Panc1 (cell line): ENCODE measurements at places on chromosomes 7 and 10.

GRCh38 chr7:29239638-29240037, 45.1 kb downstream of the CHN2 start:
- DNase-seq: no peak

- no peak for DNase-seq
Observed at GRCh38 chr10:22672319-22673090, 41.9 kb downstream of the PIP4K2A start.

DNA sequence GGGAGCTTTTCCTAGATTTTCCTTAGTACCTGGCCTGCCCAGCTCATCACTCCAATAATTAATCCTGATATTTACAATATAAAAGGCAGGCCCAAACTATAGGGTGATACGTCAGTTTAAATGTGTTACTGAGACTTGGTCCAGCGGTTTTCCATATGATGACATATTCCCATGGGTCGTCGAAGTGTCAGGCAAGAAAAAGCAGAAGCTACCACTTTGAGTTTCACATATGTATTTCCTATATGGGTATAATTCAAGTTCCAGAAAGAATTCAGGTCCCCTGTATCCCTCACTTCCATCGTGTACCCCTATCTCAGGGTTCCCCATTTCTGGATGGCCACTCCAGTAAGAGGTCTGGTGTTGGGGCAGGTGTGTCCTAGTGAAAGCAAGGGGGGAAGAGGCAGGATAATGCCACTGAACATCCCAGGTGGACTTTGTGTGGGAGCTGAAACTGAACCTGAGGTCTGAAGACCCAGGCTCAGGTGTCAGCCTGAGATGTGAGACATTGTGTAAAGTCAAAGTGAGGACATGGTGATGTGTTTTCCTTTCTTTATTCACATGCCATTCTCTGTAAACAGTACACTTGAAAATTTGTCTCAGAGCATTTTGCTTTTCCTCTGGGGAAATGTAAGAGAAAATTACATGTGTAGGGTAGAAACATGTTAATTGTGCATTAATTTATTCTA, 167.8 kb downstream of the PLXDC2 start:
- no peak for DNase-seq

DNA sequence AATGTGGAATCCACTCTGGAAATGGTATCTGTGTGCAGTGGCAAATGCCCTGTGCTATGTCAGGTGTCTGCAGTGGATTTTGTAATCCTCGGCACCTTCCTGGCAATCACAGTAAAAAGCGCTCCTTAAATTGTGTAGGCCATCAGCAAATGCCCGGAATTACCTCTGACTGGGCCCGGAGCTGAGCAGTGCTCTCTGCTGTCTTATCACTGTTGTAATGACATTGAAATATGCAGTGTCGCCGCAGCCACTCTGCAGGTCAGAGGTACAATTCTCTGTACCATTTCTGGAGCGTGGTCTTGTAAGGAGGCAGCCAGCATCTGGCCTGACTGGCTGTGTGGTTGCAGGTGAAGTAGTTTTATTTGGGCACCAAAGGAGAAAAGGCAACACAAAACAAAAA, 416.4 kb upstream of the MKI67 start:
- DNase-seq: no peak

GRCh38 chr10:30818854-30819253, 189.3 kb upstream of the LYZL2 start:
- DNase-seq: no peak

- DNase-seq: no peak
Observed at GRCh38 chr7:6375348-6376101, 72.2 kb downstream of the DAGLB start.

GRCh38 chr7:158446281-158446680, 141.3 kb downstream of the PTPRN2 start:
- no peak for DNase-seq

- no peak for DNase-seq
Observed at GRCh38 chr10:111430070-111430469, 353.2 kb downstream of the ADRA2A start.

DNA sequence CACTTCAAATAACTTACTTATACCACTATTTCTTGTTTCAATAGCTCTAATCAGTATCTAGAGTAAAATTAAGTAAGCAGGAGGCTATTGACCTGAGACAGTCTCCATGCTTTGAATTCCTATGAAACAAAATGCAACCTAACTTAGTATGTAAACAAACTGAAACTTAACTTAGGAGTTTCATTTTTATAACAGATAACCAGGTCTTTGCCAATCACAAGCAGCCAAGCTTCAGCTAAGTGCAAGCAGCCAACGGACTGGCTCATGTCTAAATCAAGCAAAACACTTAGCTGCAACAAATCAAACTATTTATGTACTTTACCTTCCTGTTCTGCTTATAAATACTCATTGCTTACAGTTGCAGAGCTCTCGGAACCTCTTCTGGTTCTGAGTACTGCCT, 4.4 kb upstream of the GSTK1 start:
- DNase-seq: no peak

GRCh38 chr7:29343399-29343798, 148.8 kb downstream of the CHN2 start:
- no peak for DNase-seq

DNA sequence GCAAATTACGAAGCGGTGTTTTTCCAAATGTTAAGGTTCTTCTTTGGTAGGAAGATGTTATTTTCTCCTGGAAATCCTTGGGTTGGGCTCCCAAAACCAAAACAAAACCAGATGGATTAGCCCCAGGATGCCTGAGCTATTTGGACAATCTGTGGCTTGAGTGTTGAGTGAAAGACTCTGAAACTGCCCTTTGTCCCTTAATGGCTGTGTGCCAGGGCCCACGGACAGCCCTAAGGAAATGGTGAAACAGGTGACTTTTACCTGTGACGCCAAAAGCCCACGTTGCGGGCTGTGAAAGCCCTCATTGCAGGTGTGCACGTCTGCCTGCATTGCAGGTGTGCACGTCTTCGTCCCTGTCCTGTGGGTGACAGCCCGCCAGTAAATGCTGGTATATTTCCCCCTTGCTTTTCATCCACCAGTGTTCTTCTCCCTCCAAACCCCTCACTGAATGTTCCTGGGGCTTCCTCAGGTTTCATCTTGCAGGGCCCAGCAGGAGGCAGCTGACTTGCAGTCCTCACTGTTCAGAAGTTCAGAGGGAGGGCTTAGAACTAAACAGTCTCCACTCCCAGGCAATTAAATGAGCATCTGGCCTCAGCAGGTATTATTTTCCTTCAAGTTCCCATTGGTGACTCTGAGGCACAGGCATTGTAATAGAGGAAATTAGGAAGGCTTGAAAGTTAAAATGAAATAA, 10.7 kb downstream of the PFKP start:
- DNase-seq: no peak

- no peak for DNase-seq
Observed at GRCh38 chr10:131075218-131075770, 236.2 kb downstream of the TCERG1L start.

DNA sequence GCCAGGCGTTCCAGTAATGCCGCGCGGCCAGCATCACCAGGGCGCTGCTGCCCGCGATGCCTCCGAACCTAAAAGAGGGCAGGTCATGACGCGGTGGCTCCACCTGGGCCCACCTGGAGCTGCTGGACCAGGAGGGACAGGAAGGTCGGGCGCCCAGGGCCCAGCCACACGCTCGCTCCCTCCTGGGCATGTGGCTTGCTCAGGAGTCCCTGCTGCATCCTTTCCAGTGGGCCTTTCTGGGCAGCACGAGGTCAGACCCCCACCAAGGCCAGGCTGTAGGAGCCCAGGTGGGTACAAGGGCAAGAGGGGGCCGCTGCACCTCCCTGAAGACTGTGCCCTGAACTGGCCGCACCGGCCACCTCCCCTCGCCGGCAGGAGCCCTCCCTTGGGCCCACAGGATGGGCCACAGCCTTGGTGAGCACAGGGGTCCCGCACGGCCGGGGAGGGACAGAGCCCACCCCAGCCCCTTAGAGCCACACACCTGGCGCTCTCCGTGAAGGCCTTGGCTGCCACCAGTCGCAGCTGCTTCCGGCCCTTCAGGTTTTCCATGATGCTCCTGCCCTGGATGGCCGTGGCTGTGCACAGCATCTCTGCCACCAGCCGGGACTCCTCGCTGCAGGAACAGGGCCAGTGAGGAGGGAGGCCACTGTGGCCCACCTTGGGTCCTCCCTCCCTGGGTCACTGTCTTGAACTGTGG, 43.2 kb downstream of the CFAP46 start:
- no peak for DNase-seq

DNA sequence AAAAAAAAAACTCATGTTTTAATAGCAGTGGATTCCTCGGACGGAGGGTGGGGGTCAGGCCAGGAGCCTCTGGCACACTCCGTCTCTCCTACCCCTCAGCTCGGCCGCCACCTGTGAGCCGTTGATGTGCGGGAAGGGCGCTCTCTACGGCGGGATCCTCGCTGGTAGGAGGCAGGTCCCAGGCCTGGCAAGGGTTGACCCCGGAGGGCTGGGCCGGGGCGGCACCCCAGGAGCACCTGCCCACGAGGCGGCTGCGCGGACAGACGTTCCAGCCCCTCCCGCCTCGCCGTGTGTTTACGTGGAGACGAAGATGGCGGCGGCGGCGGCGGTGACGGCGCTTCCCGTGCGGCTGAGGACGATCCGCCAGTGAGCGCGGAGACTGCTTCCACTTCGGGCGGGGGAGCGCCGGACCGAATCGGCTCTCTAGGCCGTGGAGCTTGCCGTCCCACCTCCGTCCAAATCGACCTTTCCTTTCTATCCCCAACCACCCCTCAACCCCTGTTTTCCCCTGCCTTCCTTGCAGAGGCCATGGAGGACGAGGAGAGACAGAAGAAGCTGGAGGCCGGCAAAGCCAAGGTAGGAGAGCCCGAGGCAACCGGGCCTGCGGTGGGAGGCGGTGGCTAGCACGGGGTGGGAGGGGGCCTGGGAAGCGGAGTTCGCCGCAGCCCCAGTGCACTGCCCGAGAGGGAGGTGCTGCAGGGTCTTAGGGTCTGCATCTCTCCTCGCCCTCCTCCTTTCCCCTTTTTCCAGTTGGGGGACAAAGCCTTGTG, at the start of gene AKAP9:
Gene AKAP9, plus strand, starts transcription at position 291 of the 770 bp plus-strand sequence. Its CDS starts 238 bp downstream, at position 529.
- no peak for DNase-seq

- DNase-seq: no peak
Observed at GRCh38 chr7:129188372-129188891, at the start of gene SMO. Gene SMO (plus strand): TSS chr7:129188633. CDS start chr7:129189152, 519 bp downstream.

DNA sequence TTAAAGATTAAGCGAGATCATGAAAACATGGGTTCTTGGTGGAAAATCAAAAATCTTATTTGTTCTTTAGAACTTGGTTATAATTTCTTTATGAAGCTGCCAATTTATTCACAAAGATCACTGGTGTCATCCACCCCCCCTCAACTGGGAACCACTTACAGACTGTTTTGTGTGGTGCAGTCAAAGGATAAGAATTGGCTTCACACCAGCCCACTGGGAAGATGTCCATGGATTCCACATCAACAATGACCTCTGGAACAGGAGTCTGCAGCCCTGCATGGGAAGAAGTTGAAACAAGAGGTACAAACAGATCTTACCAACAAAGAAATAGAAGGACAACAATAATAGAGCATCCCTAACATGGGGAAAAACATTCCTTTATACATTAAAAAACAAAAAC, 205.2 kb downstream of the SFMBT2 start:
- DNase-seq: no peak

DNA sequence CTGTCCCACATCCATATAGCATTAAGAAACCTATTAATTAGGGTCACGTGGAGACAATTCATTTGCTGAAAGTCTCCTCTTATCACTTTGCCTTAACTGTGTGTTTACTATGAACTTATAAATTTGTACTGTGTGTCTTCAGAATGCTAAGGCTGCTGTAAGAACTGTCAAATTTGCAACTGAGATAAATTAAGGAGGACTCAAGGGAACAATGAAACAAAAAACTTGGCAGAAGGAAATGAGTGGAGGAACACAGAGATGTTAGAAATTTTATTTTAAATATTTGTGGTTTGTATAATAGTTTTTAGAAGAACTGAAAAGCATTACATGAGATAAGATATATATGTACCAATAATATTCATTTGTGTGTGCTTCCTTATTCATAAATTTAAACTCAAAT, 1005.3 kb upstream of the SORCS1 start:
- no peak for DNase-seq

- DNase-seq: no peak
Observed at GRCh38 chr10:79052291-79053080, 16.3 kb upstream of the ZMIZ1 start.
